Head of caudate nucleus (tissue), 42 donors: ENCODE measurements at places on chromosomes 7 and 10.

DNA sequence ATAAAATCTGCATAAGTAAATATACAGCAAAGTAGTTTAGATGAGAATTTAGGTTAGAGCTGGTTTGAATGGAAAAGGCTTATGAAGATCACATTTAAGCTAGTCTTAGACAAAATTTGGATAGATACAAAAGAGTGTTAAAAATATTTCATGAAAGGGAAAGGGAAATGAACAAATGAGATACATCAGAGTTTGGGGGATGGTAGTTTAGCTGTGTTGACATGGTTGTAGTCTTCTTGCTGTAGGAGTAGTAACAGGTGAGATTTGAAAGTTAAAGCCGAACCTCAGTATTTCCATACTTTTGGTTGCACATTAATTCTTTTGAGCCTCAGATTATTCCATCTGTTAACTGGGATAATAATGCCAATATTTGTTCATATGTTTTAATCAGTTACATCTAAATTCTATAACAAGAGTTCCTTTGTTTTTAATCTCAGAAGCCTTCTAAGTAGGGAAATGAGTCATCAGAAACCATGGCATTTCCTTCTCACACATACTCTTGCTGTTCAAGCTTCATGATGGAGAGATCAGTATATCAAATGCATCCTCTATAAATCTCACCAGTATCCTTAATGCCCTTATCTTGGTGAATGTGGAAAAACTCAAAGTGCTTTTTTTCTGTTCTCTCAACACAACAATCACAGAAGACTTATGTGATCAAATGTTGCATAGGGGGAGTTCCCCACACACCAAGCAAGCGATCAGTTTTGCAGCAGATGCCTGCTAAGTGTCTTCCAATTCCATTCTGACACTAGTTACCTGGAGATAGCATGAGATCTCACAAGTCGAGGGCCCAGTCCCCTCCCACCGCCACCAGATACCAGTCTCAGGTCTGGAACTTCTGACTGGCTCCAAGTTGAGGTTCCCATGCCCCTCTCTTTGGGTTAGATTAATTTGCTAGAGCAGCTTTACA is 84.7 kb downstream of the MAPK8 start:
- no peak for DNase-seq

GRCh38 chr7:107105591-107106245 is 61.2 kb downstream of the PRKAR2B start:
- DNase-seq: no peak

DNA sequence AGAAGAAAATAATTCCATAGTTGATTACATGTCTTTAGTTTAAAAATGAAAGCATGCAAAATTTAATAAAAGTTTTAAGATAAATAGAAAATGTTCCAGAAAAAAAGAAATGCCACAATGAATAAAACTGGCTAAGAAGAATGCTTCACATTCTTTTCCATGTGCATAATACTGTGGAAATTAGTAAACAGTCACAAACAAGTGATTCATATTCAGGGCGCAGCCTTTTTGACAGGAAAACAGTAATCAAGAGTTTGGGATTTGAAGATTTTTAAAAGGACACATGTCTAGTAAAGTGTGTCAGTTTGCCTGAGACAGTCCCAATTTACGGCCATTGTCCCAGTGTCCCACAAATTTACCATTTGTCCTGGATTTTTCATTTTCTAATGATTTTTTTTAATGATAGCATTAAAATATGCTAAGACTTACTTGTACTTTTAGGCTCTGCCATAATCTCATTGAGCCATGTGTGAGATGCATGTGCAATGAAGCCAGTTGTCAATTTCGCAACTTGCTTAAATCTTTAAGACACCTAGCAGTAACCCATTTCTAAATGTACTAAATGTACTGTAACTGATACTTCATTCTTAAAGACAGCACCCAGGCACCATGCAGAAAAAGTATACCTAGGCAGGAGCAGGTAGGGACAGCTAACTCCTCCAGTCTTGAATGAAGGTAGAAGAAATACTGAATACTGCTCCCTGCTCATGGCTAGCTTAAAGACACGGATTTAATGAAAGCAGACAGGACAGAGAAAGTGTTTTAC is 46.9 kb downstream of the ZNF438 start:
- DNase-seq: no peak

DNA sequence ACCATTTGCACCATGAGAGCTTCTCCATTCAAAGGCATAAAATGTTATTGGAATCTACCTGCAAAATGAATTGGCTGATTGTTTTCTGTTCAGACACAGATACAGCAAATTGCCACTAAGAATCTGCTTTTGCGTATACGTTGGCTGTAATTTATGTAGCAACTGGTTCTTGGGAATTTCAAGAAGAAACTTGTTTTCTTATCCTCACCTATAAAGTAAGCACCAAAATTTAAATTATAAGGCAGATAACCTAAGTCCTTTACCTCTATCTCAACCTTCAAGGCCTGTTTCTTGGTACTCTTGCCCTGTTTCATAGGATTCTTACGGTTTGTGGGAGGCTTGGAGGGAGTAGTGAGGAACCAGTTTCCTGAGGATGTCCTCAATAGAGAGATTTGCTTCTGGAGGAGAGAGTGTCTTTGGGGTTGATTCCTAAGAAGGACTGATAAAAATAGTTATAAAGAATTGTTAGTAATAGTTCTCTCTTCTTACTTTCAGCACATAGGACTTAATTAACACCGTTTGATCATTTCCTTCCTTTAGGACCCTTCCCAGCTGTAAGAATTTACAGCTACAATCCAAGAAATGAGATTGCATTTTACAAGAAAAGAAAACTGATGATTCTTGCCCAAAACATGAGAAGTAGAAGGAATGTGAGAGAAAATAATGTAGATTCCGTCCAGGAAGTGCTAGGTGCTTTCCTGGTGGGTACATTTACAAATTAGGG is 2.0 kb downstream of the STAMBPL1 start:
- no peak for DNase-seq
